Transverse colon (tissue), 4 donors: ENCODE measurements at places on chromosomes 13 and 19. TPM values are rescaled to one million over a fixed set of nuclear protein-coding genes. Genes with fewer than 3 reads are reported as not detected.
A peak's percentile ranks its signal among the peaks of the same experiment; 100 is the strongest.

- no peak for DNase-seq
Observed at GRCh38 chr19:3420909-3421619, 54.7 kb downstream of the NFIC start.

- peak; percentile 81 for DNase-seq
Observed at GRCh38 chr19:44718441-44719261, 19.7 kb downstream of the CEACAM16 start.

GRCh38 chr19:41575998-41576397, at the start of gene CEACAM21:
CEACAM21 (plus strand) TSS chr19:41576166; CDS start chr19:41576275, 109 bp downstream.
- DNase-seq = peak; percentile 66

DNA sequence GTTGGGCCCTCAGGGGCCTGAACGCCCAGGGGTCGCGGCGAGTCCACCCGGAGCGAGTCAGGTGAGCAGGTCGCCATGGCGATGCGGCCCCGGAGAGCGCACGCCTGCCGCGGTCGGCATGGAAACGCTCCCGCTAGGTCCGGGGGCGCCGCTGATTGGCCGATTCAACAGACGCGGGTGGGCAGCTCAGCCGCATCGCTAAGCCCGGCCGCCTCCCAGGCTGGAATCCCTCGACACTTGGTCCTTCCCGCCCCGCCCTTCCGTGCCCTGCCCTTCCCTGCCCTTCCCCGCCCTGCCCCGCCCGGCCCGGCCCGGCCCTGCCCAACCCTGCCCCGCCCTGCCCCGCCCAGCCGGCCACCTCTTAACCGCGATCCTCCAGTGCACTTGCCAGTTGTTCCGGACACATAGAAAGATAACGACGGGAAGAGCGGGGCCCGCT, at the start of gene CCNA1:
TSS of gene CCNA1 (plus strand) at position 390 of the 439 bp plus-strand sequence. CDS start 562 bp downstream, outside the sequence.
- no peak for DNase-seq

DNA sequence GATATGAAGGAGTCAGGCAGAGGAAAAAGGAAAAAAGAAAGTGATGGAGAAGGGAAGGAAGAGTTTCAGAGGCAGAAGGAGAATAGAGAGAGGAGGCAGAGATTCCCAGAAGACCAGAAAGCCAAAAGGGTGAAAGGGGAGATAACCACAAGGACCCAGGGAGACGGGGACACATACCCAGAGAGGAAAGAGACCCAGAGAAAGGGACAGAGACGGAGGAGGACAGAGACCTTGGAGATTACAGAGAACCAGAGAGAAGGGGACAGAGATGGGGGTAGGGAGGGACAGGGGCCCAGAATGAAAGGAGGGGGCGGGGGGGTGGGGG, 1.4 kb downstream of the PTH2 start:
- no peak for DNase-seq

DNA sequence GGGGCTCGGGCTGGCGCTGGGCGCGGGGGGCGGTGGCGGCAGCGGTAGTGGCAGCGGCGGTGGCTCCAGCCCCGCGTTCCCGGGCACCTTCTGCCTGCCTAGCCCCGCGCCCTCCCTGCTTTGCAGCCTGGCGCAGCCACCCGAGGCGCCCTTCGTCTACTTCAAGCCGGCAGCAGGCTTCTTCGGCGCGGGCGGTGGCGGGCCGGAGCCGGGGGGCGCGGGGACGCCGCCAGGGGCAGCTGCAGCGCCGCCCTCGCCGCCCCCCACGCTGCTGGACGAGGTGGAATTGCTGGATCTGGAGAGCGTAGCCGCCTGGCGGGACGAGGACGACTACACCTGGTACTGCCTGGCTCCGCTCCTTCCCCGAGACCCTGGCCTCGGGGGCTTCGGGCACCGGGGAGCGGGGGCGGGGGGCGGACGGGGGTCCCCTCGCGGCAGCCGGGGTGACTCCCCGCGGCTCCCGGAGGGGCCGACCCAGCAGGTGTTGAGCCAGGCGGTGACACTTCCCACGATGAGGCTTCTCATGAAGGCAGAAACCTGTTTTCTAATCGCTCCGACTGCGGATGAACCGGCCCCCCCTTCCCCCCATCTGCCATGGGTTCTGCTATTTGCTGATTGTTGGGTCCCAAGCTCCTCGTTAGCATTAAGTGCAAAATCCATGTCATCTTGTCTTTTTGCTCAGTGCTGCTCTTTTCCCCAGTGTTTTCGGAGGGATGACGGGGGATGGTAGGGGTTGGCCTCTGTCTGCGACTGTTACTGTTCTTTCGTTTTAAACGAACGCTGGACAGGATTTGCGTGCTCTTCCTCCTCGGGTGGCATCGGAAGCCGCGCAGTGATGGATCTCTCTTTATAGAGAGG, 943 bp downstream of the SLAIN1 start:
- peak; percentile 44 for DNase-seq

- DNase-seq = no peak
Observed at GRCh38 chr19:31940396-31940795, 405.0 kb upstream of the ZNF507 start.

- DNase-seq = peak; percentile 92
Observed at GRCh38 chr19:20077791-20078463, at the start of gene ZNF90. ZNF90 (plus strand) TSS chr19:20078000; CDS start chr19:20078133, 133 bp downstream.

DNA sequence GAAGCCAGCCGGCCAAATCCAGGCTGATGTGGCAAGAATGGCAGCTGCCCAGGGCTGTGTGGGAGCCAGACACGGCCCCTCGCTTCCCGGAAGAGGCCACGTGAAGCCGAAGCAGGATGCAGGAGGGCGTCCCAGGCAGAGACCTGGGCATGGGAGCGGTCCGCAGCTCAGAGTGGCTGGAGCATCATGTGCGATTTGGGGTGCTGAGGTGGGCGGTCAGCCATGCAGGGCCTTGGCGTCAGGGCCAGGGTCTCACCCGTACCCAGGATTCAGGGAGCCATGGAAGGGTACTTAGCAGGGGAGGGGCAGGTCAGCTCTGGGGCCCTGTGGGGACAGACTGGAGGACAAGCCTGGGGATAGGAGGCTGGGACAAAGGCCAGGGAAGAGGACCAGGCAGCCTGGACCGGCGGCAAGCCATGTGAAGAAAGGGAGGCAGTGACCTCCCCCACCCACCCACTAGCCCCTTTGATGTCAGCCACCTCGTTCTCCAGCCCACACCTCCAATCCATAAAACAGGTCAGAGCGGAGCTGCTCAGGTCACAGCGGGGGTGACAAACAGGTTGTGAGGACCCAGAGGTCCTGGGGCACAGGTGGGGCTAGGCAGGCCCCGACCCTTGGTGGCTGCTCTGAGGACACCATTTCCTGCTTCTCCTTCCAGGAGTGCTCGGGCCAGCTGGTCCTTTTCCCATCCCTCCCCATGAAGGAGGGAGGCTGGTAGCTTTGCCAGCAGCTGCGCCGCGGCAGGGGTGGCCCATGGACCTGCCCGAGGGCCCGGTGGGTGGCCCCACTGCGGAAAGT, 2.3 kb downstream of the KASH5 start:
- DNase-seq = no peak

The HOMER3 gene
- total RNA-seq = 13.5 TPM

The ZNF284 gene
- total RNA-seq = 2.5 TPM
